Smooth muscle cell of the brain vasculature (primary cell): ENCODE measurements at places on chromosomes 7 and 10.

DNA sequence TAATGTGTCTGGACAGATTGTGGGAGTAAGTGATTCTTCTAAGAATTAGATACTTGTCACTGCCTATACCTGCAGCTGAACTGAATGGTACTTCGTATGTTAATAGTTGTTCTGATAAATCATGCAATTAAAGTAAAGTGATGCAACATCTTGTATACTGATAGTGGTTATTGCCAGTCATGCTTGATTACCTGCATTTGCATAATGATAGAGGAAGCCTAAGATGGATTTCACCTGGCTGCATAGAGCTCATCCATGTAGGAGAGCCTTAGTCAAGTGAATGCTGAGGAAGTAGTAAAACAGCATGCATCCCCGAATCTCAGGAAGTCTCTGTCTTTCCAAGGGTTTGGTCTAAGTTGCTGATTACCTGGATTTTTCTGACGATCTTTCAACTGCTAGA is 64.2 kb upstream of the CAPZA2 start:
- no peak for DNase-seq

GRCh38 chr10:124238367-124238766 is 145.0 kb upstream of the CHST15 start:
- no peak for DNase-seq

- DNase-seq: no peak
These were observed 268.3 kb upstream of the IGFBP3 start for GRCh38 chr7:46189255-46189790.

DNA sequence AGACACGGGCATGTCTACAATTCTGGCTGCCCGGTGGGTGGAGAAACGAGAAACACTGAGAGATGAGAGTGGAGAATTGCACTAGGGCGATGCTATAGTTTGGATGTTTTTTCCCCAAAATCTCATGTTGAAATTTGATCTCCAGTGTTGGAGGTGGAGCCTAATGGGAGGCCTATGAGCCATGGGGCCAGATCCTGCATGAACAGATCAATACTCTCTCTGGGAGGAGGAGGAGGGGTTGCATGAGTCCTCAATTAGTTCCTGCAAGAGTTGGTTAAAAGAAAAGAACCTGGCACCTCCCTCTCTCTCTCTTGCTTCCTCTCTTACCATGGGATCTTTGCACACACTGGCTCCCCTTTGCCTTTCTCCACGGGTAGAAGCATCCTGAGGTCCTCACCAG is 299.1 kb downstream of the CALN1 start:
- no peak for DNase-seq

DNA sequence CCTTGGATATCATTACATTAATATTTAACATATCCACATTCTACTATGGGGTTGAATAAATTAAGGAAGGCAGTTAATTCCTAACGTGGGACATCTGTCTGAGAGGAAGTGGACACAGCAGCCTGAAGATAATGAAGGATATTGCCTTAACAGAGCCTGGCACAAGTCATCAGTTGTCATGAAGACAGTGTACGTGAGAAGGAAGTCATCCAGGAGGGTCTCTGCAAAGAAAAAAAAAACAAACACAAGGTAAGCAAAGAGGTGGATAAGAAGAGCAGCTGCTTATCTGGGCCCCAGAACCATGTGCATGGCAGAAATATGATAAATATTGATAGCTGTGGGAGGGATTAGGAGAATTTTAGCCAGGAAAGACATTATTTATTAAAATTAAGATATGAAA is 190.0 kb downstream of the RAPGEF5 start:
- no peak for DNase-seq

GRCh38 chr7:117091721-117092120 is 138.4 kb downstream of the ST7 start:
- DNase-seq: no peak

- DNase-seq: no peak
These were observed 43.0 kb downstream of the ELMO1 start for GRCh38 chr7:37405603-37406122.

DNA sequence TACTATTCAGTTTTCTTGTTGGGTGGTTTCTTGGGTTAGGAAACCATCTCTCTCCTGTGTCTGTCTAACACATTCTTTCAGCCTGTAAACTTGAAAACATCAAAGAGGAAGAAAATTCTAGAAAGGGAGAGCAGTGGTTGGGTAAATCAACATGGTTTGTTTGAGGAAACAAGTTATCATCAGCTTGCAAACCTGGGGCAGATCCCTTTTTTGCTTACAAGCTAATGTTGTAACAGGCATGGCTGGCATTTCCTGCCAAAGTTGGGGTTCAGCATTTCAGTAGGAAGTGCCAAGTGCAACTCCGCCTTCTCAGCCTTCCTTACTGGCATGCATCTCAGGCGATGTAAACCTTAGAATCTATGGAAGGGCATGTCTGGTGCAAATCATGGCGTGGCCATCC is 112.6 kb downstream of the EEPD1 start:
- DNase-seq: no peak

GRCh38 chr7:79403879-79404278 is 49.6 kb downstream of the MAGI2 start:
- no peak for DNase-seq

GRCh38 chr7:50863053-50863452 is 80.4 kb upstream of the GRB10 start:
- no peak for DNase-seq

GRCh38 chr10:79435271-79436065 is 10.0 kb downstream of the ZCCHC24 start:
- no peak for DNase-seq

DNA sequence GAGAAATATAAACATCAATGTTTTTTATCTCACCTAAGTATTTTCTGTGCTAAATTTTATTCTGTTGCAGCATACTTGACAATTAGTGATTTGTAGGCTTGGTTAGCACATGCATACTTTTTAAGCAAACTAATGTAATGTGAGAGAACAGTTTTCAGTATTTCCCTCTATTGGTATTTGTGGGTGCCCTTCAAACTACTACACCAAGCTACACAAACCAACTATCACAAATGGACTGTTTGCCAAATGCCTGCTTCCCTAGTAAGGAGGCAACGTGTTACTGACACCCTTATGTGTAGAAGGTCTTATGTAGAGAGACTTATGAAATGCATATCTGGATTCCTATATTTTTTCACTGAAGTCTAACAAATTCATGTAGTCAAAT is 98.4 kb upstream of the FZD1 start:
- DNase-seq: no peak

- DNase-seq: no peak
These were observed 41.3 kb upstream of the AGMO start for GRCh38 chr7:15603124-15603523.
